ENCODE measurements at places on chromosomes 11 and 22.

GRCh38 chr22:31973739-31974138 is 29.4 kb downstream of the YWHAH start:
- DNase-seq, result no peak

GRCh38 chr22:29275167-29275566 is 7.1 kb downstream of the EWSR1 start:
- DNase-seq, result no peak

GRCh38 chr11:72727521-72727920 is 24.7 kb downstream of the ARAP1 start:
- no peak for DNase-seq

- no peak for DNase-seq
Measured at GRCh38 chr11:86499723-86500129, 125.0 kb downstream of the CCDC81 start.

DNA sequence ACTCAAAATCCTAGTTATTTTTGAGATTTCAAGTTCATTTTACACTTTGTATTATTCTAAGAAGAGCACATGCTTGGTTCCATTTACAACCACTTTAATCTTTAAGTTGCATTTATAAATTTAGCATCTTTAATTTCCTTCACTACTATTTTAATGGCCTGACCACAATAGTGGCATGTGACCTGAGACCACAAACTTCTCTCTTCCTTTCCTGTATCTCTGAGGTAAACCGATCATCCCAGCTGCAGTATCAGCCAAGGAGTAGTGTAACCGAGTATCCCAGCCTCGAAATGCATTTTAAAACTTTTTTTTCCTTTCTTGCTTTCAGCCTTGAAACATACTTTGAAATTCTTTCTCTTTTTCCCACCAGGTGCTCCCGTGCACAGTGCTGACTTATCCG is 28.7 kb upstream of the CBX6 start:
- DNase-seq, result no peak

DNA sequence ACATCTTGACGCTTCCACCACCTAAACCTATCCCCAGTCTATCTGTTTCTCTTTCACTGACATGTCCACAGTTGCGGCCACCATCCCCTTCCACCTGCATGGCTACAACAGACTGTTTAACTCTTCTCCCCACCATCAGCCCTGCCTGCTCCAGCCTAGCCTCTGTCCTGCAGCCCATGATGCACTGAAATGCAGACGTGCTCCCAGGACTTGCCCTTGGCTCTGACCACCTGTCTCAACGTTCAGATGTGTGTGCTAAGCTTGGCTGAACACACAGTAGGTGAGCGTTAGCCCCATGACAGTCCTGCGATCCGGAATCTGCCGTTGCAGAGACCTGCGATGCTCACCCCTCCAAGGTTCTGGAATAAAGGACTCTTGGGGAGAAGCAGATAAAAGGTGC is 22.7 kb downstream of the CBX7 start:
- DNase-seq, result no peak

DNA sequence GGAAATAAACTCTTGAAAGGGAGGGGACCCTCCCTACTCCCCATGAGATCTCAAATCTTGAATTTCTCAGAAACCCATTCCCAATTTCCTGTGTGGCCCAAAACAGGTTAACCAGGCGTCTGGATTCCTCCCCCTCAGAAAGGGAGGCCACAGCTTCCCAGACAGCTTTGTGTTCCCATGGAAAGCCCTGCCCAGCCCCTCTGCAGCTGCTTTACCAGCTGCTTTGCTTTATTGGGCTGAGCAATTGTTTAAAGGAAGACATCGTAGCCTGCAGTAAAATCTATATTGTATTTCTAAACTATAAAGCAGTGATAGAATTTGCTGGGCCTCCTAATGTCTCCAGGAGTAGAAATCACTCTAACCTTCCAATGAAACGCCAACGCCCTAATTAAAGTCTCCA is 97.4 kb downstream of the CHST1 start:
- DNase-seq, result no peak

DNA sequence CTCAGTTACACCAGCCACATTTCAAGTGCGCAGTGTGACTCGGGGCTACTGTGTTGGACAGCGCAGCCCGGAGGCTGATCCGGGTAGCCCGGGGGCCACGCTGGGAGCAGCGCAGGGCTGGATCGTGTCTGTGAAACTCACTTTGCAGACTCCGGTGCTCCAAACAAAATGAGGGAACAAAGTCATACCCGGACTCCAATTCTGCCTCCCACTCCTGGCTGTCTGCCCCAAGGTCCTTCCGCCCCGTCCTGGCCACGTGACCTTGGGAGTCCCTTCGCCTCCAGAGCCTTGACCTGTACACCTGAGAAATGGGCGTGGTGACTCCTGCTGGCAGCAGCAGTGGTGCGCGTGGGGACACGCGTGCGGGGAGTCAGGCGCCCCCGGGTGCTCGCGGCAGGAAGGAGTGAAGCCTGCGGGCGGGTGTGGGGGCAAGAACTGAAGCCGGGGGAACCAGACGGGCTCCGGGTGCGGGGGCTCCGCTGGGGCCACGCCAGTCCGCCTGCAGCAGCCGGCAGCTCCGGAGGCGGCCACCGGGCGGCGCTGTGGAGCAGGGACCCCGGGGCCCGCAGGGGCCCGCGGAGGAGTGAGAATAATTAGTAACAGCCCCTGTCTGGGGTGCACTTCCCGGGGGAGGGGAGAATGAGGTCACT is 42.4 kb downstream of the KCNJ4 start:
- peak; percentile 6 for DNase-seq

- no peak for DNase-seq
Measured at GRCh38 chr11:100766764-100767163, 79.7 kb downstream of the ARHGAP42 start.

GRCh38 chr11:115874843-115875242 is 370.6 kb upstream of the CADM1 start:
- DNase-seq, result peak; percentile 85

DNA sequence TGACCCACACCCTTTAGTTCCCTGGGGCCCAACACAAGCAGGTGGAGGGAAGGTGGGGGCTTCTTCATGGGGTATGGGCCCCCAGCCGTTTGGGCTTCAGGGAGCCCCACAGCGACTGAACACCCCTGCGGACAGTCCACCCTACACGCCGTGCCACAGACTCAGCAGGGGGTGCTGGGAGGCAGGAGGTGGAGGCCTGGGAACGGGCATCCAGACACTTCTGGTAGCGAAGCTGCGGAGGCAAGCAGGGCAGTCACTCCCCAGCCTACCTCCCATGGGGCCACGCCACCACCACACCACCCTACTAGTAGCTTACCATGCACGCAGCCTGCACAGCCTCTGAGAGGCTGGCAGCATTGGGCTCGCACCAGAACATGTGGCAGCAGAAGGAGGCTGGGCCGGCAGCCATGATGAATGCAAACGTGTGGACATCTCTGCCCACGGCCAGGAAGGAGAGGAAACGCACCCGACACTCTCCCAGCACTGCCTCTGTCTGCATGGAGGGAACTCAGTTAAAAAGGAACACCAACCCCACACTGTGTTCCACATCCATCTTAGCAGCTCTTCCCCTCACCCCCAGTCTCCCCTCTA is 5.3 kb downstream of the SMPD1 start:
- no peak for DNase-seq

GRCh38 chr11:88377144-88377543 is 39.6 kb upstream of the CTSC start:
- no peak for DNase-seq

DNA sequence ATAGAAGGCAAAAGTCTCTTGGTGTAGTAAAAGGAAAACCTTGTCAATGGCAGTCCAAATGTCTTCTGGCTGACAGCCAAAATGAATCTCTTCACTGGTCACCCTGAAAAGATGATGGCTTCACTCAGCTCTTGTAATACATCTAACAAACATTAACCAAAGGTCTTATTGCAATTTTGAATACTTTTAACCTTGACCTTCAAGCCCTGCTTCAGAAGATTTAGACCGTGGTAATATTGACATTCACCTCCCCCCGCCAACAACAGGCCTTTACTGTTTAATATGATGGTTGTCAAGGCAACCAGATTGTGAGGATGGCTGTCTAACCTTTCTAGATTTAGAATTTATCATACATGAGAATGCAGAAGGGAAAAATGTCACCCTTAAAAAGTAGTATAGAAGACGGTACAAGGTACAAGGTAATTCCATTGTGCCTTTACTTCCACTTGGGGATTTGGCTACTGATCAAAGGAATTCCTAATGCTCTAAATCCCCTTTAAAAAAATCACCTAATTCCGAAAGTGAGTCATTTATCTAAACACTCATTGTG is 342.3 kb downstream of the LARGE1 start:
- no peak for DNase-seq
